ENCODE measurements at places on chromosomes 5 and 9.

DNA sequence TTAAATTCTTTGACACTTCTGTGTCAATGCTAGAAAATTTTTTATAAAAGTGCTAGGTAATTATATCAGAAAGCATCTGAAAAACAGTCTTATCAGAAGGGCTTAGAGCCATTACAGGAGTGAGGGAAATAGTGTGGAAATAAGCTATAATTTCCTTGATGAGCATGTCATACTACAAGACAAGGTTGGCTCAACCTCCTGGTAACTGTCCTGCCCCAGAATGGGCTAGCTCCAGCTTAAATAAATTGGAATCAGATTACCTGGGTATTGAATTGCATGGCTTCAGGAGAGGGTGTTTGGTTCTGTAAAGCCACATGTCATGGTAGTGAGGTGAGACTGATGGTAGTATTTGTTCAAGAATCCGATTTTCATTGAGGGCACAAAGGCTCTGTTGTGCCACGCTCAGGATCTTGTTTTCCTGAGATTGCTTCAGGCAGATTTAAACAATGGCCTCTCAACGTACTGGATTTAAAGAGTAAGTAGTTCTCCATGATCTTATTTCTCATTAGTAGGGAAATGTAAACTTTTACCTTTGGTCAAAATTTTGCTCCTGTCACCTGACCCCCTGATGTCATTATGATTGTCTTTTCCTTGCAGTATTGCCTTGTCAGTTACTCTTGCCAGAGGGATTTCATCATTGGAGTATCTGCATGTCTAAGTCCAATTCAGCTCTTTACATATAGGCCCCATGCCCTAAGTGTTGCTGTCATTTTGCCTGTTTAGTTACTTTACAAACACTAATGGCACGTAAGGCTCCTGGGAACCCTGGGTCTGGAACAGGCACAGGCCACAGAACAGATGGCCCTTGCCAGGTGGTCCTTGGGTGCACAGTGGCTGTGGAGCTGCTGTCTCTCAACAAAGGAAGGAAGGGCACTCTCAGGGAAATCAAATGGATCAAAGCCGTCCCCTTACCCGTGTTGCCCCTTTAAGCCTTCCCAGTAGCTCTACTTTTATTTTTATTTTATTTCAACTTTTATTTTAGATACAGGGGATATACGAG is 21.3 kb downstream of the TRIO start:
- DNase-seq, result no peak

DNA sequence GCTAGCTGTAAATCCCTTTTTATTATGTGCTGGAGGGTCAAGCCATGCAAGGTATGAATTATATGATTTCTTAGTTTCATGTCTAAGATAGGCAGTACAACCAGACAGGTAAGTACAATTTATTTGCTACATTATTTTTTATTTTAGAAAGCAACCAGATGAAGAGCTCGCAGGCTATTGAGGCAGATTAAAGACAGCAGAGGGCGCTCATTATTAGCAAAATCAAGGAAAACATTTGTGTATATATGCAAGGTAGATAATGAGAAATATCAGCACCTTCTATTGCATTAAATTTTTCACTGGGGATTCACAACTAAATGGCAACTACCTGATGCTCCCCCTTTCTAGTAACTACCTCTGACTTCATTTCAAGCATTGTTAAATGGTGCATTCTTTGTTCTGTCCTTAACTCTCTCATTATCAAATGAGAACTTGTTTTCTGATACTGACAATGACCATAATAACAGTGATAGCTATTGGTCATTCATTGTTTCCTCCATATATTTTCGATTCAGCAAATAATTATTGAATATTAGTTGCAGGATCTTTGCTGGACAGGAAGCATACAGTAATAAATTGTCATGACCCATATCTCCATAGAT is 8.6 kb downstream of the SCGB3A2 start:
- peak; percentile 49 for DNase-seq

- DNase-seq, result no peak
These were observed 149.6 kb downstream of the TTLL11 start for GRCh38 chr9:121943463-121943862.

DNA sequence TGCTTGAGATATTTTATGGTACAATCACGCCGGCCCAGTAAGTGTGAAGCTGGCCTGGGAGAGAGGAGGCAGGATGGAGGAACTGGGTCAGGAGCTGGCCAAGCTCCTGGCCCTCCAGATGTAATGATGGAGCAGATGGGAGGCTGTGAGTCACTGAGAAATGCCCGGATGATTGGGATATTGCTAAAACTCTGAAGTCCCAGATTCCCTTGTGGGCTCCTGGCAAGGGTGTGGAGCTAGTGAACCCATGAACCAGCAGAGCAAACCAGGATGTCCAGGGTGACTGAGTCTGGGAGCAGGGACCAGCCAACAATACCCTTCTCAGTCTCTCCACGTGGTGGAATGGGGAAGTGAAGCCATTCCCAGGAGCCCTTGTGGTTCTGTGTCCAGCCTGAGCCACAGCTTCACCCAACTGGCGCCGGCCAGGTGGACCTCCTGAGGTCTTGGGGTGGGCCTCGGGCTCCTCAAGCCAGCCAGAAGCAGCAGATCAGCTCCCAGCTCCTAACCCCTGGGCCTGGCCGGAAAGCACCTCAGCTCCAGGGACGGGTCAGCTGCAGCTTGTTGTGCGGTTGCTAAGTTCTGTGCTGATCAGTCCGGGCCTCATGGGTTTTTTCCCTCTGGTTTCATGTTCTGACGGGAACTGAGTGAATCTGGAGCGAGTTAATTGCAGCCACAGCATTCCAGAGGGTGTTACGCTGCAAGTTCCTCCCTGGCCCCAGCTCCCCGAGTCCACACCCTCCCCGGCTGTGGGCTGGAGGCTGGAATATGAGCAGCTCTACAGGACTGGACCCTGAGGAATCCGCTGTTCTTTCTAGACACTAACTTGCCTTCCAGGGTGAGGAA is 37.6 kb downstream of the DUSP1 start:
- no peak for DNase-seq

- peak; percentile 12 for DNase-seq
These were observed 28.8 kb upstream of the ROR2 start for GRCh38 chr9:91978740-91979414.

DNA sequence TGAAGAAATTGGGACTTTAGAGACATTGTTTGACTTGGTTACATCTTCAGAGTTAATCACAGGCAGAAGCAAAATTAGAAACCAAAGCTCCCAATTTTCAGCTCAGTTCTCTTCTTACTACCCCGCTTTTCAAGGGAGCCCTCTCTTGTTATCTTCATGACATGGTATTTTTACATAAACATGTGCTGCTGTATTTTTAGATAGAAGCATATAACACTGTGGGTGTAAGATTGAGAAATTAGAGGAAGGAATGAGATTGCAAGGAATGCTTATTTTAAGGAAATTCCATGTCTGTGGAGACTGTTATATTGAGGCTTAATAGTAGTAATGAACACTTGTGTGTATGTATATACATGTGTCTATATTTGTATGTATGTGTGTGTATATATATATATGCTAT is 401.6 kb downstream of the TMEM232 start:
- no peak for DNase-seq

- DNase-seq, result peak; percentile 64
These were observed 38.9 kb downstream of the SLC35D2 start for GRCh38 chr9:96344458-96345180.

Measured in NCI-H748 treated with DMSO at 0.1 percent for 48 hours (cell line).